Dermis blood vessel endothelial cell (primary cell): ENCODE measurements at places on chromosomes 6 and 20. TPM values are rescaled to one million over a fixed set of nuclear protein-coding genes. Genes with fewer than 3 reads are reported as not detected.
A peak's percentile ranks its signal among the peaks of the same experiment; 100 is the strongest.

Gene COX7A2
- total RNA-seq: 55.8 and 324 TPM in 2 replicates

GRCh38 chr20:64152906-64153305 lies 11.3 kb upstream of the MYT1 start:
- no peak for DNase-seq

DNA sequence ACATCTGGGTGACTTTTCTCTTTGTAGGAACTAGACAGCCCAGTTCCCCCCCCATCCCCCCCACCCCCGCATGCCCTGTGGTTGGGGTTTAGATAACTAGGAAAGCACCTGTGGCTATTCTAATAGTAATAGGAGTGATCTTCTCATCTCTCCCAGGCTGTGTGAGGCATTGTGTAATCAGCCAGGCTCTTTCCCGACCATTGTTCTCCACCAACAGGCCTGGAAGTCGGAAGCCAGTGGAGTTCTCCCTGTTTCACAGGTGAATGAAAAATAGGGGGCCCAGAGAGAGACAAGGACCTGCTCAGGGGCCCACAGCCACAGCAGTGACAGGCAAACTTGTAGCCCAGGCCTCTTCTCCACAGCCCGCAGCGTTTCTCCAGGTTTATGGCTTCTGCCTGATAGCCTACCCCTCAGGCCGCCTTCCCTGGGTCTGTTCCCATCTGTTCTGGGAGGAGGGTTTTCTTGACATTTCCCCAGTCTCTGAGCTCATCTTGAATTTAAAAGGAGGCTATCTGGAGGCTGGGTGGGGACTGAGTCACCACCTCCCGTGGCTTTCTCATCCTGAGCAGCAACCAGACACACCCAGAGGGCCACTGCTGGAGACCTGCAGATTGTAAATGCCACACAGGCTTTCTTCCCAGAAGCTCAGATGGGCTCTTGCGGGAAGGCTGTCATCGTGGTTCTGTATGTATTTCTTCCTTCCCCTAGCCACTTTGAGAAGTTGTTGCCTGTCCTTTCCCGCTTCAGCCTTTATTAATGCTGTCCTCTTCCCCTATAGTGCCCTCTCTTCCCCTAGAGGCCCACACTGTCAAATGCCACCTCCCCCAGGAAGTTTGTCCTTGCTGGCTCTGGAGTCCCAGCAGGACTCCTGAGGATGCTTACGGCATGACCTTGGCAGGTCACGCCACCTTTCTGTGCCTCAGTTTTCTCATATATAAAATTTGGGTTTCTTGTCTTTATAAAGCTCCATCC lies 75.9 kb upstream of the MYL9 start:
- DNase-seq: peak; percentile 75

DNA sequence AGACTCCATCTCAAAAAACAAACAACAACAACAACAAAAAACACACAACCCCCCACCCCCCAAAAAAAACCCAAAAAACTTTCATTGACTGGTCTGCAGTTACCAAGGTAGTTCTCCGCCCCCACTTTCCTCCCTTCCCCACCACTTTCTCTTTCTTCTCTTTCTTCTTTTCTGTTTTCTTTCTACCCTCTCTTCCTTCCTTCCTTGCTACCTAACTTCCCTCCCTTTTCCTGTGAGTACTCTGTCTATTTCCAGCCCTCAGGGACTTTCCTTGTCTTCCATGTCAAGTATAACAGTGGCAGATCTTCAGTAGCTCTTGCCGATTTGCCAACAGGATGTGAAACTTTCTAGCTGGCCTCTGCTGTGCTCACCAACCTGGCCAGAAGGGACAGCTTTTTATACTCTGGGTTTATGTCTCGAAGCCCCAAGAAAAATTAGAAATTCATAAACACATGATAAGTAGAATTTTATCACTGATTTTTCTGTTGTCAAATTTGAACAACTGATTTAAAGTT lies 399.5 kb downstream of the QKI start:
- DNase-seq: no peak

Gene HSPA12B
- 15.1 and 16.7 TPM in 2 replicates for total RNA-seq

DNA sequence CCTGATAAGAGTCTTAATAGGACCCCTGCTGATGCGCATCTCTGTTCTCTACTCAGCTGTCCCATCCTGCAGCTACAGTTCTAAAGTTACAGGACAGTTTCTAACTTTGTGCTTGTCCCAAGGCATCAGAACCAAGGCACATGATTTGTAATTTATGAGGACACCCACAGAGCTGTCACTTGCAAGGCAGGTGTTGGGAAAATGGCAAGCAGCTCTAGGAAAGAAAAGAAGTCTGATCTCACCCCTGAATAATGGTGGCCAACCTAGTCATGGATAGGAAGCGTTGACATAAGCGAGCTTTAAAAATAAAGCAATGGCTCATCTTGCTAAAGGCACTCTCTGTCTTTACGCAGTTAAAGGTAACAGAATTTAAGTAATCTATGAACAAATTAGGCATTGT lies 127.6 kb upstream of the VGLL2 start:
- no peak for DNase-seq

Gene ARHGAP18
- 110 and 119 TPM in 2 replicates for total RNA-seq

DNA sequence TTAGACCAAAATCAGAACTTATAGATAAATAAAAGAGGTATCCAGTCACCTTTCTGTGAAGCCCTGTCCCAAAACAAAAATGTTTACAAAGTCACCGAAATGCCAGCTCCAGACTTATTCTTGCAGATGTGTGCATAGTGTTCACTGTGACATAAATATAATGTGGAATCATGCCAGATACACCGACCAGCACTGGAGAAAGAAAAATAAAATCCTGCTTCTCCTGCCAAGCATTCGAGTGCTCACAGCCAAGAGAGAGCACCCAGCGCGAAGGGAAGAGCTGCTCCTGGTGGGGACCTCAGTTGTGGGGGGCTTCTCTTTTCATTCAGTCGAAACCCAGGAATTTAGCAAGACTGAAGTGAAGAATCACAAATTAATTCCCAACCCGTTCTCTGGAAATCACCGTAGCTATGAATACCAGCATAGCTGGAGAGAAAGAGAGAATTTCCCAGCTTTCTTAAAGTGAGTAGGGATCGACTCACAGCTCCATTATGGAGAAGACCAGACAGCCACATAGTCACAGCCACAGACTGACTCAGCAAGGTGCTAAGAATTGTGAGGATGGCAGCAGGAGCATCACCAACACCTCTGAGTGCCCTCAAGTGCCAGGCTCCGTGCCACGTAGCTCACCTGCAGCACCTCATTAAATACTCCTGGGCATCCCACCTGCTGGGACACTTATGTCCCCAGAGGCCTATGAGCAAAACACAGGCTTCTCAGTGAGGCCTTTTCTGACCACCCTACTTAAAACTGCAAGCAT lies 33.2 kb downstream of the BFSP1 start:
- DNase-seq: no peak

Gene BTN1A1
- total RNA-seq: not detected in 2 replicates

- DNase-seq: no peak
These were observed 113.9 kb downstream of the EDN1 start for GRCh38 chr6:12403947-12404647.

DNA sequence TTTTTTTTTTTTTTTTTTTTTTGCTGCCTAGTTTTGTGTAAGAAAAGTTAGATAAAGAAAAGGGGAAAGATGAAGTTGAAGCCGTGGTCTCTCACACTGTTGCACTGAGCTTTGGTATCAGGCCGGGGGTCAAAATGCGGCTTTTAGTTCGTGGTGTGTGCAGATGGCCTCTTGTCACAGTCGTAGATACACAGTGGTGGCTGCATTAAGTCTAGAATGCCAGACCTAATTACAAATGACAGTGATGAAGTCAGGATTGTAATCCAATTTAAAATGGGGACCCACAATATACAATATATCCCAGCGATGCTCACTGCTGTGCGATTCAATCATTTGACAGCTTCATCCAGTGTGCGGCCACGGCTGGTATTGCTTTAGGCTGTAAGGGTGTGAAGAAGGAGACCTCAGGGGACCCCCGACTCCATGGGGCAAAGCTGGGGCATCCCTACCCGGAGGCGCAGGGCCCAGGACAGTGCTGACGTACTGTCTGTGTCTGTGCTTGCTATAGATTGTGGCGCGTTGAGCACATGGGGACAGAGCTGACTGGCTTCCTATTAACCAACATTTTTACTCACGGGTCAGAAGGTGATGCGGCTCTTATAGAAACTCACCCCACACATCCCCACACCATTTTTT lies 210.0 kb upstream of the SOX4 start:
- no peak for DNase-seq

Gene CLIC5
- under 0.01 and 0.09 TPM in 2 replicates for total RNA-seq

GRCh38 chr6:169035385-169036240 lies 218.0 kb downstream of the THBS2 start:
- DNase-seq: no peak

- DNase-seq: no peak
These were observed 277.9 kb downstream of the C6orf118 start for GRCh38 chr6:165031502-165031901.

Gene TINAG
- total RNA-seq: not detected in 2 replicates

- no peak for DNase-seq
These were observed 56.1 kb upstream of the ZFAND3 start for GRCh38 chr6:37763413-37763812.

DNA sequence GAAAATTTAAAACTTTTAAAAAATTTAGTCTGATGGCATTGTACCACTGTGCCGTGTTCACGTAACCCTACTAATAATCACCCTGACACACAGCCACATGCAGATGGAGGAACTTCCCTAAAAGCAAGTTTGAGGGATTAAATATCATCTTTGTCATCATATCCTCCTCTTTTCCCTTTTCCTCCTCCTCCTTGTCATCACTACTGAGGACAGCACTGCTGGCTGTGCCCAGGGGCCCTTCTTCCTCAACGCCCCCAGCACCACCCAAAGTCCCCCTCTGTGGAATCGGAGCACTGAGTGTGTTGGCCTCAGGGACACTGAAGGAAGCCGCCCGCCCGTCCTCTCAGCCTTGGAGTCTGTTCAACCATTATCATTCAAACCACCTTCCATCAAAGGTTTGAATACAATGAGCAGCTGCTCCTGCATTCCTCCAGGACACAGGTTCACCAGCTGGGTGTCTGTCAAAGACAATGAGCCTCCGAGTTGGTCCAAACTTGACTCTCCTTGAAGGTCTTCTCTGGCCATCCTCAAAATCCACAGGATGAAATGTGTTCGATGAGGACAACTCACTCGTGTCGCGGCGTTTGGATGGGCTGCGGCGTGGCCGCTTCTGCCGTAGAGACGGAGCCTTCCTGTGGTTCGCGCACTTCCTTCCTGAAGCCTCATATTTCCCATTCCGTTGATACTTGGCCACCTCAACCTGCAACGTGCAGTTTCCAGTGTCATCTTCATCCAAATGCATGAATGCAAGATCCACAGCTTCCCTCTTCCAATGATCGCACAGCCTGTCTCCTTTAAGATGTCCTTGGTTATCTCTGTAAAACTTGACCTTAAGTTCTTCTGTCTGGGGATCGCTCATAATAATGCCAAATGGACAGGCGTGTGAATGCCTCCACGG lies 23.3 kb downstream of the NQO2 start:
- DNase-seq: peak; percentile 28

DNA sequence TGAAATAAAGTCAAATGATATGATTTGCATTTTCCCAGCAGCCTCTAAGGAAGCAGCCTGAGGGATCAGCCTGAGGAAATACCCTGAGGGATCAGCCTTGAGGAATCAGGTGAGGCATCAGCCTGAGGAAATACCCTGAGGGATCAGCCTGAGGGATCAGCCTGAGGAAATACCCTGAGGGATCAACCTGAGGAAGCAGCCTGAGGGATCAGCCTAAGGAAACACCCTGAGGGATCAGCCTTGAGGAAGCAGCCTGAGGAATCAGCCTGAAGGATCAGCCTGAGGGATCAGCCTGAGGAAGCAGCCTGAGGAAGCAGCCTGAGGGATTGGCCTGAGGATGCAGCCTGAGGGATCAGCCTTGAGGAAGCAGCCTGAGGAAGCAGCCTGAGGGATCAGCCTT lies 669.7 kb upstream of the AGPAT4 start:
- DNase-seq: no peak

DNA sequence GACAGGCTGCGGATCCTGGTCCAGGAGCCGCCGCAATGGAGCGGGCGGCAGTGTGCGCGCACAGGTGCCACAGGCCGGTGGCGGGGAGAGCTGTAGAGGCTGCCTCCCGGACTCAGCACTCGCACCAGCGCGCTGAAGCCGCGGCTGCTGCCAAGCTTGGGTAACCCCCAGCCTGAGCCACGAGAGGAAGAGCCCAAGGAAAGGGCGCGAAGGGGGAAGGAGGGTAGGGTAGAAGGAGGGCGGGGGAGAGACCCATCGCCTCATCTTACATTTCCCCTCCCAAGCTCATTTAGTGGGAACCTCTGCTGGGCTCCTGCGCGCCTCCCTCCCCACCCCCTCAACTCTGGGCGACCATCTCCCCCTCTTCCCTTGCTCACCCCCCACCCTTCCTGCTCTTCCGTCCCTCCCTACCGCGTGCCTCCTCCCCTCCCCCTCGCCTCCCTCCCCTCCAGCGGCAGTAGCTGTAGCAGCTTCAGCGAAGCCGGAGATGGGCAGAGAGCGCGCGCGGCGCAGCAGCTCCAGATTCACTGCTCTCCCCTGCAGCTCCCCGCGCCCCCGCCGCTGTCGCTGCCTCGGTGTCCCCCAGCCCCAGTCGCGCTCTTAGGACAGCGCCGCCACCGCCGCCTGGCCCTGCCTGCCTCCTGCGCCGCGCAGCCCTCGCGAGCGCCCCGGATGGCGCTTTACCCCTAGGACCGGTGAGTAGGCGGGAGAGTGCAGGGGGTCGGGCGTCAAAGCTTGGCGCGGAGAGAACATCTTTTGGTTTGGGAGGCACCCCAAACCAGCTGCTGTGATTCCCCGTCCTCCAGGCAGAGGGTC lies at the start of gene FUT9:
FUT9 (plus strand) TSS at position 457 of the 816 bp plus-strand sequence. CDS start 187,182 bp downstream, outside the sequence.
- DNase-seq: no peak

GRCh38 chr6:137923866-137924653 lies 57.0 kb downstream of the TNFAIP3 start:
- DNase-seq: no peak

GRCh38 chr6:113903666-113904330 lies 46.7 kb downstream of the MARCKS start:
- peak; percentile 87 for DNase-seq

GRCh38 chr6:128412680-128413079 lies 107.7 kb downstream of the PTPRK start:
- DNase-seq: no peak

- no peak for DNase-seq
These were observed 280.3 kb upstream of the JARID2 start for GRCh38 chr6:14965424-14966075.

- DNase-seq: peak; percentile 68
These were observed 7.9 kb upstream of the MCHR2 start for GRCh38 chr6:100001915-100002388.

DNA sequence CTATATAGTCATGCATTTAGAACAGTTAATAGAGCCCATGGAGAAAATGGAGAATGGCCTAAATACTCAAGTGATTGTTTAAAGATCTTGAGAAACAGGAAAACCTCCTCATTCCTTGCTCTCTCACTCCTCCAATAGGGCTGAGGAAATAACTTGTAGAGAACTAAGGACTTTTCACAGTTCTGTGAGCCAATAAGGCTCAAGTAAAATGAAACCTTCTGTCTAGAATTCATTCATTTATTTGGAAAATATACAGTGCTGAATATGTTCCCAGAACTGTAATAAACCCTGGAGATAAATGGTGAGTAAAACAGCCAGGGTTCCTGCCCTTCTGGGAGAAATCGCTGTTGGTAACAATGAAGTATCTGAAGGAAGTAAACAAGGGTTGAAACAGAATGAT lies 35.3 kb downstream of the ELOVL2 start:
- no peak for DNase-seq
